ENCODE measurements at places on chromosomes 5 and 9. TPM values are rescaled to one million over a fixed set of nuclear protein-coding genes. Genes with fewer than 3 reads are reported as not detected.

GRCh38 chr5:5291357-5291756 is 131.1 kb upstream of the ICE1 start:
- no peak for DNase-seq

DNA sequence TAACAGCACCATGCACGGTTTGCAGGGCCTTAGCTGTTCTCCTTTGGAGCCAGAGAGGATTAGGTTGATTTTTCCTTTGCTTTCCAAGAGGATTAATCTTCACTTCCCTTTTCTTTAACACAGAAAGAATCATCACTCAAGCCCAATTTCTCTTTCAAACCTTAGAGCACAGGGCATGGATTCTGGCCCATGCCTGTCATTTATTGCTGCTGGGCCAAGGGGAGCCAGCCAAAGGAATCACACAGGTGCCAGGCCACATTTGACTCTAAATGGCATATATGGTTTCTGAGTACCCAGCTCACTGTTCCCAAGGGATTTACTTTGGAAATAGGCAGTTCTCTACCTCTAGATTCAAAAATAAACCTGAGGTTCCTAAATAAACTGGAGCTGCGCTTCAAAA is 58.3 kb downstream of the FBXL7 start:
- DNase-seq, result no peak

DNA sequence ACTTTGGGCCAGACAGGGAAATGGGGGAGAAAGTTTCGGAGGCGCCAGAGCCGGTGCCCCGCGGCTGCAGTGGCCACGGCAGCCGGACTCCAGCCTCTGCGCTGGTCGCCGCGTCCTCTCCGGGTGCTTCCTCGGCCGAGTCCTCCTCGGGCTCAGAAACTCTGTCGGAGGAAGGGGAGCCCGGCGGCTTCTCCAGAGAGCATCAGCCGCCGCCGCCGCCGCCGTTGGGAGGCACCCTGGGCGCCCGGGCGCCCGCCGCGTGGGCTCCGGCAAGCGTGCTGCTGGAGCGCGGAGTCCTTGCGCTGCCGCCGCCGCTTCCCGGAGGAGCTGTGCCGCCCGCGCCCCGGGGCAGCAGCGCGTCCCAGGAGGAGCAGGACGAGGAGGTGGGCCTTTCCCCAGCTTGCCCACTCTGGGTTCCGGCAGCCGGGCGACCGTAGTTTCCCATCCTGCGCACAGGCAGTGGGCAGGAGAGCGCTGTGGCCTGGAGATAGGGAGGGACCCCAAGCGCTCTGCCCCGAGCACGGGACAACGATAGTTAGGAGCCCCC is 516 bp downstream of the MAST4 start:
- DNase-seq, result no peak

- DNase-seq, result no peak
These were observed 85.5 kb downstream of the DIRAS2 start for GRCh38 chr9:90556897-90557675.

DNA sequence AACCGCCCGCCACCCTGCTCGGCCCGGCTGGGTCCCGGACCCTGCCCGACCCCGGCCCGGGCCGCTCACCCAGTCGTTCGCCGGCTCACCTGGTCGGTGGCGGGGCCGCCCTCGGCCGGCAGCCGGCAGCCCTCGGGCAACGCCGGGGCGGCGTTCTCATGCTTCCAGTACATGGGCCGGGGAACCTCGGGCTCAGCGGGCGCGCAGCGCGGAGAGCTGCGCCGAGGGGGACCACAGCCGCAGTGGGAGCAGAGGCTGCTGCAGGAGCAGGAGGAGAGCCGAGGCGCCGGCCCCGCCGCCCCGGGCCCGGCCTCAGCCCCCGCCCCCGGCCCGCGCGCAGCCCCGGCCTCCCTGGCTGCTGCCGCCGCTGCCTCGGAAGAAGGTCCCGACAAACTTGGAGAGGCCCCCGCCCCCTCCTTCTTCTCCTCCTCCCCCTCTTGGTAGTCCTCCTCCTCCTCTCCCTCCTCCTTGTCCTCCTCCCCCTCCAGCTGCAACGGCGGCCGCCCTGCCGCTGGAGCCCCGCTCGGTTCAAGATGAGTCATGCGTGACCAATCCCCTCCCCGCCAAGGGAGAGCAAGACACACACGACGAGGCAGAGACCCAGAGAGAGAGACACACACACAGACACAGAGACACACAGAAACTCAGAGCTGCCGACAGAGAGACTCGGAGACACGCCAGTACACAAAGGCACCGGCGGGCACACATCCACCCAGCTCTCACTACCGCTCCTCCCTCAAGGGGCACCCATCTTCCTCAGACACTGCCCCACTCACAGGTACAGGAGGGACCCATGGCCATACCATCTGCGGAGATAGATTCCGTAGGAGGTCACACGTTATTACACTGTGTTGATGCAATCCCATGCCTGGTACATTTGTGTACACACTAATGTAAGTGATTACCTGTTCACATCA is at the start of gene LHX6:
LHX6 (minus strand) TSS at position 390 of the 917 bp plus-strand sequence; CDS start at position 173, 217 bp downstream.
- no peak for DNase-seq

- no peak for DNase-seq
These were observed 78.3 kb downstream of the DCP2 start for GRCh38 chr5:113054899-113055298.

GRCh38 chr9:135308821-135309762 is 170.5 kb upstream of the PPP1R26 start:
- no peak for DNase-seq

DNA sequence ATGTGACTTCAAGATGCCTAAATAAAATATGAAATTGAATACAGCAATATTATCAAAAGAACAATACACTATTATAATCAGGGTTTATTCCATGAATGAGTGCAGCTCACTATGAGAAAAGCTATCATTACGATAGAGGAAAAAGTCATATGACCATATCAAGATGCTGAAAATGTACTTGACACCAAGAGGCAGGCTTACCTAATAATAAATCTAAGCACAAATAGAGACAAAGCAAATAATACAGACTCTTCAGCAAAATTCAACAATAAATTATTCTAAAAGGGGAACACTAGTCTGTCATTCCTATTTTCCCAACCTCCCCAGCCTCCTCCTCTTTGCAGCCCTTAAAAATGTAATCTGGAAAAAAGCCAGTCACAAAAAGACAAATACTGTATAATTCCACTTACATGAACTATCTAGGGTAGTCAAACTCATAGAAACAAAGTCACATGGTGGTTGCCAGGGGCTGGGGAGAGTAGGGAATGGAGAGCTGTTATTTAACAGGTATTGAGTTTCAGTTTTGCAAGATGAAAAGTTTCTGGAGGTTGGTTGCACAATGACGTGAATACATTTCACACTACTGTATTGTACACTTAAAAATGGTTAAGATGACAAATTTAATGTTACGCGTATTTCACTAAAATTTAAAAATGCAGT is 148.4 kb downstream of the NFIB start:
- DNase-seq, result no peak

- DNase-seq, result no peak
These were observed 25.9 kb upstream of the TRPM3 start for GRCh38 chr9:71147368-71147767.

- DNase-seq, result peak; percentile 85
These were observed 2.1 kb upstream of the MLLT3 start for GRCh38 chr9:20624201-20625002.

DNA sequence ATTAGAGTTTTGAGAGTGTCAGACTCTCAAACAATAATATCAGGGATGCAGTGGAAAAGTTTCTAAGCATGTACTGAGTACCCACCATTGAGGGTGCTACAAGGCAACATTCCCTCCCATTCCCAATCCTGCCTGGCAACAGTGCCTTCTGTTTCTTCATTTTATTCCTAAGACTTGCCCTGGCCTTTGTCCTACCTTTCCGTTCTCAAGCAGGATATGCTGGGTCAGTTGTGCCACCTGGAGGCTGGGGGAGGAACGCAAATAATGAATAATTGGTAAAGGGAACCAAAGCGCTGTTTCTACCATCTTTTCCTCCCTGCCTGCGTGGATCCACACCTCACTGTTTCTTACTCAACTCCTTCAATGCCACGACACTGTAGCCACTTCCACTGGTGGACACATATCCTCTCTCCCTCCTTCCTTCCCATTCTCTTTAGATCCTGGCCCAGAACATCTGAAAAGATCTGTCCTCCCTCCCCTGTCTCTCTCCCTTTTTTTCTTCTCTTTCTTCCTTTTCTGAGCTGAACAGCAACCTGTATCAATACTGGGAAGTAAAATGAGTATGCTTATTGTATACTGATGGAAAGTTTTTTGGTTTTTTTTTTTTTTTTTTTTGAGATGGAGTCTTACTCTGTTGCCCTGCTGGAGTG is 149.5 kb downstream of the C9orf152 start:
- DNase-seq, result no peak

DNA sequence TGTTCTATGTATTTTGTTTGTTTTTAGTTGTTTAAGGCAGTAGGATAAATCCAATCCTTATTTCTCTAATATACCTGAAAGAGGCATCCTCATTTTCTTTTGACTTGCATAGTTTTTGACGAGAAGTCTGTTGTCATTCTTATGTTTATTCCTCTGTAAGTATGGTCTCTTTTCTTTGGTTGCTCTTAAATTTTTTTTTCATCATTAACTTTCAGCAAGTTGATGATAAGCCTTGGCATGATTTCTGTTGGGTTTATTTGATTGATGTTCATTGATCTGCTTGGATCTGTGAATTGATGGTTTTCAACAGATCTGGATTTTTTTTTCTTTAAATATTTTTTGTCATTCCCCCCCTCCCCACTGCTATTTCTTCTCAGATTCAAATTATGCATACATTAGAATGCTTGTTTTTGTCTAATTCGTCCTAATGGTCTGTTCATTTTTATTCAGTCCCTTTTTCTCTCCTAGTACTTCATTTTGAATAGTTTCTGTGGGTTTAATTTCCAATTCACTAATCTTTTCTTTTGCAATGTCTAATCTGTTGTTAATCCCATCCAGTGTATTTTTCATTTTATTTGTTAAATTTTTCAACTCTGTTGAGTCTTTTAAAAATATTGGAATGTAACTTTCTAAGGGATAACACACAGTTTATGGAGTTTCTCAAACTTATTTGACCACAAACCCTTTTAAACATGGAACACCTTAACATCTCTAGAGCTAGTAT is 495.9 kb downstream of the CSNK1G3 start:
- no peak for DNase-seq

The SGCD gene
- 2.3 TPM for total RNA-seq

The AJM1 gene
- 1.6 TPM for total RNA-seq

The PCDHGB5 gene
- total RNA-seq, result 12.3 TPM

The PCDHB4 gene
- total RNA-seq, result 1.1 TPM

All from lower leg skin (tissue), 4 donors.